Left forelimb (tissue), 1 donor: ENCODE measurements at places on chromosomes 7 and 10.

DNA sequence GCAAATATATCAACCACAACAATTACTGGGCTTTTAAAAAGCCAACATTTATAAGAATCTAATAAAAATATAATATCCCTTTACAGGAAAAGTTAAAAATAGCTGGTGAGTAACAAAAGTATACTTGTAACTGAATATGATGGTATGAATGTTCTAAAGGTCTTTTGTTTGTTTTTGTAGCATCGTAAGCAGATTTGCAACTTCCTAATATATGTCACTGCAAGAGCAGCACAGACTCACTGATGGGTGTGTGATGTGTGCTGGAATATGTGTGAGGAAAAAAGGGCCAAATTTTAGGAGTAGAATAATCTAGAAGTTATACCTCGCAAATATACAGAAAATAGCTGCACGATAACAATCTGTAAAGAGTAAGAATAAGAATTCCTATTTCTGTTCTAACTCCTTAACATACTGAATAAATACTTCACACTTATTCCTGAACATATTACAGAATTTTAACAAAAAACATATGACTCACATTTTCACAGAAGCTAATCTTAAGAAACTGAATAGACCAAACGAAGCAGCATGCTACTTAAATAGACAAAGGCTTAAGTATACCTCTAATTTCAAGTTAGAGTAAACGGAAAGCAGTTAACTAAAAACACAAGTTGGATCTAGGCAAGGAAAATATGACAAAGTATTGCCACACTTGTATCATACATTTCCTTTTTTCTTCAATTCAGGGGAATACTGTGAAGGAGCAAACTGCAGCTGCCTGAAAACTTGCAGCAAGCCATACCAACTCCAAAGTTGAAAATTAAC lies 9.6 kb downstream of the ETV1 start:
- no peak for DNase-seq

DNA sequence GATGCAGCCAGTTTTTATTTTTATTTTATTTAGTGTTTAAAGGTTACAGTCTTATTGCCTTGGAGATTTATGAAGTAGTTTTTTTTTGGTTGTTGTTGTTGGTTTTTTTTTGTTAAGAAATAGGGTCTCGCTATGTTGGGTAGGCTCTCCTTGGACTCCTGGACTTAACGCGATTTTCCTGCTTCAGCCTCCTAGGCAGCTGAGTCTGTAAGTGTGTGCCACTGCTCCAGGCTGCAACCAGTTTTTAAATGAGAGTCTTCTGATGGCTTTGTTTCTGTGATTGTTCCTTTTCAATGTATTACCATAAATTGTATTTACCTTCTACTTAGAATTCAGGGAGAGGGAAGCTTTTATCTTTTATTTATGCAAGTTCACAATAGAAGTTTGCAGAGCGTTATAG lies 62.8 kb downstream of the BICC1 start:
- no peak for DNase-seq

DNA sequence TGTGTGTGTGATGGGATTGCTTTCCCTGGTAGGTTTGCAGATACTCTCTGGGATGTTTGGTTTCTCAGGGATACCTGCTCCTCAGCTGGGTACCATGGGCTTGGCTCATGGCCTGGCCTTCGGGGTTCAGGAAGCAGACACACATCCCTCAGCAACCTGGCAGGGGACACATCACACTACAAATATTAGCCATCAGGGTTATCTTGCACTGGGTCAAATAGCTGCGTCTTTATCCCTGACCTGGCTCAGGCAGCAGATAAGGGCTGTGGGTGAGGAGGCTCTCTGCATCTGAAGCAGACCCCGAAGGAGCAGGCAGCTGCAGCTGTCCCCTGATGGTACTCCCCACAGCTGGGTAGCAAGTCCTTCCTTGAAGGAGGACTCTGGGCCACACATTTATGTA lies 25.7 kb upstream of the CDHR3 start:
- DNase-seq: no peak

DNA sequence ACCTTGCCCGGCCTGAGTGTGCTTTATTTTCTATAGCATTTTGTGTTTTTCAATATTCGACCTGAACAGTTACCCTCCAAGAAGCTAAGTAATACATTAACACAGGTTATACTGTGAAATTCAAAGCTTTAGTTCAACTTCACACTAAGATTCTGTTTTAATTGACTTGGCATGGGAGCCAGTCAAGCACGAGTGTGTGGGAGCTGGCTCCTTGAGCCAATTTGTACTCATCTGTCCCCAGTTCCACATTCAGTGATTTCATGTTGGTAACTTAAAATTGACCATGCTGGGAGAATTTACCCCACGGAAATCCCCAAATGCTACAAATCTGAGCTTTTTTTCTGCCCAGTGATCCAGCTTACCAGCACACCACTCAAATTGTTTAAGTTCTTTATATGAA lies 20.3 kb downstream of the TSPAN12 start:
- DNase-seq: no peak

- no peak for DNase-seq
Measured at GRCh38 chr10:74674927-74675326, 151.5 kb upstream of the KAT6B start.

- DNase-seq: no peak
Measured at GRCh38 chr10:45135443-45136198, 134.9 kb downstream of the ZNF22 start.

DNA sequence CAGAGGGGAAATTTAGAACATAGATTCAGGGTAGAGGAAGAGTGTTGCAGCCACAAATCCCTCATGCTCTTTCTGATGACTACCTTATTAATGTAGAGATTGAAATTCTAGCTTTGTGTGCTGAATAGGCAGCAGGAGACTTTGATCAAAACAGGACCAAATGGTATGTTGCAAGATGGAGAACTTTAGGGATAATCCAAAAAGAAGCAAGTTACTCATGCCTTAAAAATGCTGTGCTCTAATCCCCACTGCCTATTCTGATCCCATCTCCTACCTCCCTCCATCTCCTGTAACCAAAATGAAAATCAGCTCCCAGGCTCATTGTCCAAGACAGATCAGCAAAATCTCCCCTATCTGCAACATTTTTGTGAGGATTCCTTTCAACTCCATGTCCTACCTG lies 31.3 kb downstream of the CH25H start:
- no peak for DNase-seq

DNA sequence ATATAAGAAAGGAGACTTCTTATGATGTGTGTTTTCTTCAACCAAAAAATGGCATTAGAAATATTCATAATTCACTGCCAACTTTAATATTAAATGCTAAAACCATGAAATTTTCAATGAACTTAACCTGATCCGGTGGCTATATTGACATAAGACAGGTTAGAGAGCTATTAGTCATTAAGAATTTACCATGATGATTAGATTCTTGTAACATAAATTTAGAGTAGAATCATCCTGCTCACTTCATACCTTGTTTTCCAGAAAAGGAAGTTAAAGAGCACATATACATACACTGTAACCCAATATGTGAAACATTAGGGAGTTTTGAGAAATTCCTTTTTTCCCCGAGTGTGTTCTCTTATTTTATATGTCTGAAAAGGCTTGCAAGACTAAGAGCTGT lies 430.3 kb upstream of the SEMA3A start:
- no peak for DNase-seq

DNA sequence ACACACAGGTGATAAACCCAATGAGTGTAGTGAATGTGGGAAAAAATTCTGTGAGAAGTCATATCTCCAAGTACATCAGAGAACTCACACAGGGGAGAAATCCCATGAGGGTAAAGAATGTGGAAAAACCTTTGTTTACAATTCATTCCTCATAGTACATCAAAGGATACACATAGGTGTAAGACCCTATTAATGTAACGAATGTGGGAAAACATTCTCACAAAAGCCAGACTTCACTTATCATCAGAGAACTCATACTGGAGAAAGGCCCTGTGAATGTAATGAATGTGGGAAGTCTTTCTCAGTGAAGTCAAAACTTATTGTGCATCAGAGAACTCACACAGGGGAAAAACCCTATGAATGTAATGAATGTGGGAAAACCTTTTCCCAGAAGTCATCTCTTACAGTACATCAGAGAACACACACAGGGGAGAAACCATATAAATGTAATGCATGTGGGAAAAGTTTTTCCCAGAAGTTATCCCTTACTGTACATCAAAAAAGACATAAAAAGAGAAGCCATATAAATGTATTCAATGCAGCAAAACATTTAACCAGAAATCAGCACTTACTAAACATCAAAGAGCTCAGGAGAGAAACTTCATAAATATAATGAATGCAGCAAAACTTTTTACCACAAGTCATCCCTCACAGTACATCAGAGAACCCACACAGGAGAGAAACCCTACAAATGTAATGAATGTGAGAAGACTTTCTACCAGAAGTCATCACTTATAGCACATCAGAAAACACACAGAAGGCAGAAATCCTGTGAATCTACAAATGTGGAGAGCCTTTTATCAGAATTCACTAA lies 49.8 kb downstream of the ZNF239 start:
- DNase-seq: no peak

- DNase-seq: no peak
Measured at GRCh38 chr7:3192669-3193068, 108.4 kb upstream of the SDK1 start.

GRCh38 chr7:96287132-96287531 lies 34.8 kb downstream of the SLC25A13 start:
- DNase-seq: no peak

DNA sequence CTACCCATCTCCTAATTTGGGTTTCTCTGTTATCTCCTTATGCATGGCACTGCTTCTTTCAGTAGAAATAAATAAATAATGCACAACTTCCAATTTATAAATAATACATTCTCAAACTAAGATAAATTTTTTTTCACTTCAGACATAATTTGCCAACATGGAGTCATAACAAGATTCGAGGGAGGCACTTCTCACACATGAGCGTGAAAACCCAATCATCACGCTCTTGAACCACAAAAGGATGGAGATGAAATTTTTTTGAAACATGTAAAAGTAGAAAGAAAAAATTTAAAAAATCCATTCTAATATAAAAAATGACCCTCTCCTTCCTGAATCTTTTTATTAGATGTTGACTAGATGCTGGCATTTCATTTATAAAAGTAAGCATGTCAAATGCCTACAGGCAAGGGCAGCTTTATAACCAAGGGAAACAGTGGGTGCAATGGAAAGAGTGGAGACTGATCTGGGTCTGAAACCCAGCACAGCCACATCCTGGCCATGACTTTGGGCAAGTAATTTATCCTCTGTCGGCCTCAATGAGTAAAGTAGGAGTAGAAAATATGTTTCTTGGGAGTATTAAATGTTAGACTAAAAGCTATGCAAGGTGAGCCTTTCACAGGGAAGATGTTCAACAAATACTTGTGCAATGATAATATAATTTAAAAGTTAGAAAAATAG lies 185.0 kb downstream of the STK31 start:
- DNase-seq: no peak

DNA sequence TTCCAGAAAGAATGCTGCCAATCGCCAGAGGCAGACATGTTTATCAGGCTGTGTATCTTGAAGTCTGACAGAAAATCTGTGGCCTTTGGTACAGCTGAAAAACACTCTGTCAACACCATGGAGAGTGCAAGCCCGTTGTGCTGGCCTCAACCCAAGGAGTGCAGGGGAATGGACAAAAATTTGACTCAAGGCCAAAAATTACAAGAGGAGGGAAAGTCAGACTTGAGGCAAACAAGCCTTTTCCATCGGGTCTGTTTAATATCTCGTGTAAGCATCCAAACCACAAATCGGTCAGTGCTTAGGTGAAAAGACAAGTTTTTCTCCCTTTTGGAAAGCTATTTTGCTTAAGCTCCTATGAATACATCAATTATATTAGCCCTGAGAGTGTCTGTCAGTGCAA lies 305.3 kb upstream of the NFE2L3 start:
- peak; percentile 78 for DNase-seq

- DNase-seq: no peak
Measured at GRCh38 chr10:60331886-60332285, 57.8 kb downstream of the ANK3 start.

- DNase-seq: no peak
Measured at GRCh38 chr7:72321081-72321480, 91.1 kb downstream of the CALN1 start.

DNA sequence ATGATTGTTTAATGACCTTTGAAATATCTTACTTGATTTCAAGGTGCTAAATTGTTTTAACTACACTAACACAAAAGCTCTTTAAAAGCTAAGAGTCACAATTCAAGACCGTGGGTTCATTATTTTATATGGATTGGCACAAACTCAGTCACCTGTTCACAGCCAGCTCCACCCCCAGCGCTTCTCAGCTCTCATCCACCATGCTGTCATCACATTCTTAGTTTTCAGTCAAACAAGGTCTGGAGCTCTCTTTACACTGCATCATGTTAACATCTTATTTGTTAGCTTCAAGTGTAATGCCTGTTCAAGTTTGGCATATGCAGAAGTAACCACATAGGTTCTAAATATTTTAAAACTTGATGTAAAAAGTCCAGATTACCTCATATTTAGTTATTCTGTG lies 180.9 kb upstream of the LRRTM3 start:
- DNase-seq: no peak

- no peak for DNase-seq
Measured at GRCh38 chr7:480531-481218, 39.0 kb downstream of the PDGFA start.

- DNase-seq: no peak
Measured at GRCh38 chr7:79877874-79878465, 256.7 kb upstream of the GNAI1 start.

GRCh38 chr10:48655411-48656240 lies 29.0 kb upstream of the WDFY4 start:
- peak; percentile 67 for DNase-seq

GRCh38 chr7:111290419-111290818 lies 199.5 kb downstream of the LRRN3 start:
- DNase-seq: no peak

GRCh38 chr10:96720422-96721206 lies at the start of gene PIK3AP1:
PIK3AP1 (minus strand) TSS chr10:96720514; CDS start chr10:96720394, 120 bp downstream.
- no peak for DNase-seq

GRCh38 chr7:96017877-96018276 lies 245.5 kb downstream of the DYNC1I1 start:
- DNase-seq: no peak

DNA sequence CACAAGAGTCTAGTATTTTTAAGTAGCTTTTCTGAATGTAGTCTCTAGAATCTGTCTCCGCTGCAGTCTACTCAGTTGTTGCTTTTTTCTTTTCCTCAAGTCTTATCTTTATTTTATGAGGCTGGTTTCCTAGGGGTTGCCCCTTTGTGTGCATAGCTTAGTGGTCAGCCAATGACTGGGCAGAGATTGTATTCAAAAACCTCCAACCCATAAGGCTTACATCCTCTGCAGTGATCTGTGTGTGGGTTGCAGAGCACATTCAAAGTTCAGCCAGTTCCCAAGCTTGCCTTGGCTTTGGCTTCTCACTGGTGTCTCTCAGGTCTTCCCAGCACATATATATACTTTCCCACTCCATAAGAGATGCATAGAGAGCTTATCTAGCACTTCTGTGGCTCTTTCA lies 160.0 kb upstream of the TCF7L2 start:
- DNase-seq: no peak

DNA sequence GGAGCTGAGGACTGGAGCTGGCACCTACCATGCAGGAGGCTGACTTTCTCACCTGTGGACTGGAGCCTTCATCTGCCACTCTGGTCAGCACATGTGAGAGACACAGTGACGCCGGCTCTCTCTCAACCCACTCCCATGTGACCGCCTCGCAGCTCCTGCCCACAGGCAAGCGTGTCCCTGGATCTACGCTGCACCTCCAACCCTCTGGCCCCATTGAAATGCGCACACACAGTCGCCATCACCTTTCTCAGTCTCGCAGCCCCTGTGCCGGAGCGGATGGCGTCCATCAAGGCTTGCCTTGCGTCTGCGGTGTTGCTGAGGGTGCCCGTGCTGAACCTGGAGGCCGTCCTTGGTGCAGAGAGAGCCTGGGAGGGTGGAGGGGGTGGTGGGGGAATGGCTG lies 242.2 kb upstream of the GRB10 start:
- peak; percentile 53 for DNase-seq

GRCh38 chr10:45420453-45421192 lies 46.6 kb downstream of the ALOX5 start:
- peak; percentile 82 for DNase-seq
